ENCODE measurements at places on chromosomes 5 and 9.

- no peak for DNase-seq
These were observed 118.7 kb upstream of the NEK6 start for GRCh38 chr9:124139001-124139400.

GRCh38 chr5:8561854-8562253 is 692.9 kb downstream of the MTRR start:
- no peak for DNase-seq

DNA sequence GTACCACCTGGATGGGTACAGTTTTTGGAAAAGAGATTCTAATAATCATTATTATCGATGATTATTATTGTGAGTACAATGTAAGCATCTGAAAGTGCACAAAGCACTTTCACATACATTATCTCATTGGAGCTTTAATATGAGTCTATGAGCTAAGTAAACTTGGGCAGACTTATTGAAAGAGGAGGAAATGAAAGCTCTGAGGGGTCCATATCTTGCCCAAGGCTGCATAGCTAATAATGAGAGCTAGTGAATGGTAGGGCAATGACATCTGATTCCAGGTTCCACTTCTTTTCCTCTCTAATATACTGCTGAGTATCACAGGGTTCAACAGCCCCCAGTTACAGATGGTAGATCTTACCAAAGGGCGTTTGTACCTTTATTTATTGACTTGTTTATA is 26.1 kb downstream of the TIMD4 start:
- no peak for DNase-seq

DNA sequence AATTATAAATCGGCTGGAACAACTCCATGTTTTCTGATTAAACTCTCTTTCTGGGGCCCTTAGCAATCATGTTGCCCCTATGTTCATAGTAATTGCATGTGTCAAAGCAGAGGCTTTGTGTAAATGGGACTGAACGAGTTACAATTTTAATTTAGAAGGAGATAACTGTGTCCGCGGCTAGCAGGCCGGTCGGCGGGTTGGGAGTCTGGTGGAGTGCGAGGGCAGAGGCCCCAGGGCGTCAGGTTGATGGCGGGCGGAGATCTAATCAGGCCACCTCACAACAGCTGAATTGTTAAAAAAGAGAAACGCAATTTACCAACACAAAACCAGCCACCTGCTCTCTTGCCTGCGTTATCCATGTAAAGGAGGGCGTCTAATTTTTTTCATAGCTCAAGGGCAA is 134.9 kb upstream of the LPCAT1 start:
- DNase-seq: no peak

DNA sequence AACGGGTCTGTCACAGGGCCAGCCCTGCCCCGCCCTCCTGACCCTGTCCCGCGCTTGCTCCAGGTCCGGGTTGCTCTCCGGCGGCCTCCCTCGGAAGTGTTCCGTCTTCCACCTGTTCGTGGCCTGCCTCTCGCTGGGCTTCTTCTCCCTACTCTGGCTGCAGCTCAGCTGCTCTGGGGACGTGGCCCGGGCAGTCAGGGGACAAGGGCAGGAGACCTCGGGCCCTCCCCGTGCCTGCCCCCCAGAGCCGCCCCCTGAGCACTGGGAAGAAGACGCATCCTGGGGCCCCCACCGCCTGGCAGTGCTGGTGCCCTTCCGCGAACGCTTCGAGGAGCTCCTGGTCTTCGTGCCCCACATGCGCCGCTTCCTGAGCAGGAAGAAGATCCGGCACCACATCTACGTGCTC is 4.2 kb downstream of the B4GALT7 start:
- DNase-seq: no peak

DNA sequence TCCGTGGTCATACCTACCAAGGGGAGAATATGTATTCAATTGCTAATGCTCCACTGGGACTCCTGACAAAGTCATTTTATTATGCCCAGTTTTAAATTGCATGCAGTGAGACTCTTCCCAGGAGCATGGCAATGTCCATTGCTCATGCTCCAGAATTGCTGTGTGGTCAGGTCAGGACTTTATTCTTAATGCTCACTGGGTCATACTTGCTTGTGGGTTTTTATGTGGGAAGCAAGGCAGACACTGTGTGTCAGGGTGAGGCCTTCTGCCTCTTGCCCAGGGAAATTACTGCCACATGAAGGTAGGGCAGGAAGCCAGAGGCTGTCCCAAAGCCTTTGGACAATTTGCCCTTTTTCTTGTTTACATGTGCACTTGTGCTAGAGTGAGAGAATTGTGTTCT is 164.6 kb upstream of the MEF2C start:
- DNase-seq: no peak

- no peak for DNase-seq
These were observed 17.9 kb upstream of the PAM start for GRCh38 chr5:102737161-102737560.

DNA sequence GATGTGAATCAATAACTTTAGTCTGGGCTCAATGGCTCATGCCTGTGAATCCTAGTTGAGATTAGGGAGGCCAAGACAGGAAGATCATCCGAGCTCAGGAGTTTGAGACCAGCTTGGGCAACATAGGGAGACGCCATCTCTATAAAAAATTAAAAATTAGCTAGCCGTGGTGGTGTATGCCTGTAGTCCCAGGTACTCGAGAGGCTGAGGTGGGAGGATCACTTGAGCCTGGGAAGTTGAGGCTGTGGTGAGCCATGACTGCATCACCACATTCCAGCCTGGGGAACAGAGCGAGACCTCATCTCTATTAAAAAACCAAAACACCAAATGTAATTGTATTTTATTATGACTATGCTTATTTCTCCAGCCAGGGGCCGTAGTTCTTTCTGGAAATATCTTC is 69.6 kb upstream of the NR5A1 start:
- DNase-seq: no peak

DNA sequence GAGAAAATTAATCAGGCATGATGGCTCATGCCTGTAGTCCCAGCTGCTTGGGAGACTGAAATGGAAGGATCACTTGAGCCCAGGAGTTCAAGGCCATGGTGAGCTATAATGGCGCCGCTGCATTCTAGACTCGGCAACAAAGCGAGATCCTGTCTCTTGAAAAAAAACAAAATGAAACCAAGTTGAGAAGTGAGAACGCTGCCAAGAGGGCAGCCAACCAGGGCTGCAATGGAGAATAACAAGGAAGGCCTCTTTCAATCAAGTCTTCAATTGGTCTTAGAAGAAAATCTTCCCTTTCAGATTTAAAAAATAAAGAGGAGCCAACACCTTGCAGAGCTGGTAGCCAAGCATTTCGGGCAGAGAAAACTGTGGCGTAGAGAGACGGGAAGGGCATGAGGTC is 14.7 kb downstream of the KIAA1958 start:
- DNase-seq: no peak
